Progenitor cell of endocrine pancreas (in vitro differentiated cells): ENCODE measurements at places on chromosomes 2 and 18.

DNA sequence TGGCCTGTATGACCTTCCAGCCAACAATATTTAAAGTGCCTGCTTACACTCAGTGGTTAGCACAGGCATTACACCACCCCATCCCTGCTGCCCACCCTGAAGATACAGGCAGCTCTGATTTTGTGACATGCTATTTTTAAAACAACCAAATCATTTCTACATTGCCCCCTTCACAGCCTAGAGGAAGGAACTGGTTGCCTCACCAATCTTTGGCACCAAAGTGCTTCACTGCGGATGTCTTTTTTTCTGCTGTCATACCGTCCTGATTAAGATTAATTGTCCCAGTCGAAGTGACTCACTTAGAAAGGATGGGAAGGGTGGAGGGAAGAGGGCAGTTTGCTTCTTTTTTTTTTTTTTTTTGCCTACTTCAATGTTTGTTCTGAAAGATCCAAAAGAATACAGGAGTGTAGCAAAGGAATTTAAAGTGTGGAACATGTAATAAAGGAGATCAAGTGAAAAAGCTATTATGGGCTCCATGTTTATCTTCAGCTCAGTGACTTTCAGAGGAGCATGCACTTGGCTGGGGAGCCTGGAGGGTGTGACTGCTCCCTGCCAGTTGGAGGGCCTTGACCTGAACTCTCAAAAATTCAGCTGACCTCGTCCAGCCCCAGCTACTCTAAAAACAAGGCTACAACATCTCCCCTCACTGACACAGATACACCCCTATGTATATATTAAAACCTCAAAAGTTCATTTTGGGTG, 501.1 kb upstream of the TNP1 start:
- no peak for DNase-seq

DNA sequence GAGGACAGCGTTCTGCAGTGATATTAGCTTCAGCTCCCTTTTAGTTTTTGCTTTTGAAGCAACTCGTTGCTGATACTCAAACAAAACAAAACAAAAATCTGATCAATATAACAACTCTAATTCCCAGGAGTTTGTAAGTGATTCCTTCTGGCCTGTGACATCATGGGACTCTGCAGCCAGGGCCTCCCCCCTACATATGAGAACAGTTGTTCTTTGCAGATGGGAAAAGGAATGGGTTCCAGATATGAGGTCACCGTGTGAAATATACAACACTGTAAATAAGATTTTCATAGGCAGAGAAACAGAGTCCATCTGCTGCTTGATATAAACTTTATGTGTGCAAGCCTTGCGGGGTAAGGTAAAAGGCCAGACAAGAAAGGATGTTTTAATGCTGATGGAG, 56.7 kb downstream of the DIS3L2 start:
- no peak for DNase-seq

DNA sequence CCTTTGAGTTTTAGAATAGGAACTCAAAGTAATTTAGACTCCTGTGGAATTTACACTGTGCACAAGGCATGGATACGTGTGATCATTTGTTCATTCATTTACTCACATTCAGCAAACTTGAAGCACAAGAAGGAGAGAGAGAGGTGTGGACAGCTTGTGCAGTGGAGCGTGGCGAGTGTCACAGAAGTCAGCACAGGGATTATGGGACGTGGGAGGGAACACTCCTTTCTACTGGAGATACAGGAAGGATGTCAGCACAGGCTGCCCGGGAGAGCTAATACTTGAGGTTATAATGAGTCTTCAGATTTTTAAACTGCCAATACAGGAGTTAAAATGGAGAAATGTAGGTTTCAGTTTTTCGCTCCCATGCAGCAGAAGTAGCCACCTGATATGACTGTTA, 7.0 kb downstream of the FAM228A start:
- DNase-seq, result no peak

DNA sequence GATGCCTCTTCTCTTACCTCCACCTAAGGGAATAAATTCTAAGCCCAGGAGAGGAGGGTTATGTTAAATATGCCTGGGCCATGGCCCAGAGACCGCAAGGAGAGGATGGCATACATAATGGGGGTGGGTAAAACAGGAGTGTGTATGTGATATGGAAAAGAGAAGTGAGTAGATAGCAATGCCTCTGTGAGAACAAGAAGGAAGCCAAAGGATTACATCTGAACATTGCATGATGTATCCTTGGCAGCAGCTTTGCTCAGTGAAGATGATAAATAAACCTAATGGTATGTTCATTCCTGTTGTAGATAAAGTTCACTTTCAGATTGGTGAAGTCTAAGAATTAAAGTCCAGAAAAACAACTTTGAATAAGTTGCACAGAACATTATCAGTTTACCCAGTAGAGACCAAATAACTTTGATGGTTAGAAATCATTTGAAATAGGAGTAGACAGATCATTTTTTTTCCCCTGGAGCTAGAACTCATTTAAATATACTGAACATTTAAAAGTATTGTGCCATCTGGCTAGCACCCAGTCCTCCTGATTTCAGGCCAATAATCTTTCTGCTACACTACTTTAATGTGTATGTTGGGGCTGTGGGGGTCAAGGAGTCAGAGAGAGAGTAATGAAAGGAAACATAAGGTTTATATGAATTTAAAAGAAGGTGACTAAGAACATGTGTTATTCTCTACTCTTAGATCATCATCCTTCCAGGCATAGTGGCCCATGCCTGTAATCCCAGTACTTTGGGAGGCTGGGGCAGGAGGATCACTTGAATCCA, 231.7 kb downstream of the PARD3B start:
- DNase-seq, result no peak

GRCh38 chr2:855177-855576, 95.5 kb upstream of the SNTG2 start:
- no peak for DNase-seq

DNA sequence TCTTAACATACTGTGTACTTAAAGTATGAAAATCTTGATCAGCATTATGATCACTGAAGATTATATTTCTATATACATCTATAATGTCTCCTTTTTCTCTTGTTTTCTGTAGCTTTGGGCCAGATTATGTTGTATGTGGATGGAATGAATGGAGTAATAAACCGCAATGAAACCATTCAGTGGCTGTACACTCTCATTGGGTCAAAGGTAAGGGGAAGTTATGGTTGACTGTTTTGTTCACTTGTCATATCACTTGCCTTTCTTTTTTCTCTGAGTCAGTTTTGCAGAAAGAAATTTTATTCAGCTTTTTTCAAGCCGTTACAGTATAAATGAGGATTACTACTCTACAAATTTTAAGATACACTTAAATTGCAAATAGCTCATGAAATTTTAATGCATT, 252.5 kb downstream of the TPGS2 start:
- no peak for DNase-seq

GRCh38 chr2:154132827-154133226, 261.1 kb downstream of the GALNT13 start:
- no peak for DNase-seq

GRCh38 chr18:24764766-24765165, 304.3 kb downstream of the HRH4 start:
- DNase-seq, result no peak

GRCh38 chr2:84286878-84287277, 172.2 kb downstream of the SUCLG1 start:
- no peak for DNase-seq

DNA sequence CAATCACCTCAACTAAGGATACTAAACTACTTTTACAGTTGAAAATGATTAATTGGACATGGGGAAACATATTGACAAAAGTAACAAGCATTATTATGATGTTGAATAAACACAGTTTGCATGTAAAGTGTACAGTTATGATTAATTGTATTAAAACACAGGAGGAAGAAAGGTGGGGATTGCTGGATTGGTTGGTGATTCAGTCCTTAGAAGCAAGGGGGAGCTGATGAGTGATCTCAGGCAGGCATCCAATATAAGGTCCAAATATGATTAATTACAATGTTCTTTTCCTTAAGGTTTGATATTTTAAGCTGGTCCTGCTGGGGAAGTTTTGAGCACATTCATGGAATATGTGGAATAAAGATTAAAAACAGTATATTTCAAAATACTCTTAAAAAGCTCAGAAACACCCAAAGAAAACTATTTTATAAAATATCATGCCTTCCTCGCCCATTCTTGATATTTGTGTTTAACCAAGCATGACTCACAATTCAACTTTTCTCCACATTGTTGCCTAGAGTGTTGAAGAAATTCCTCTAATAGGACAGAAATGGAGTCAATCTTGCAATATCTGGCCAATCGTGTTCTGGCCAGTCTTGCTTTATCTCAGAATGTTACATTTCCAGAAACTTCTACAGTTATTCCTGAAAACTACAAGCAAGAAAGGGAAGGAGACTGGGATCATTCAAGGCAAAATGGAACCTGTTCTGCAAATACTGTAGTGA, 268.2 kb downstream of the RPIA start:
- DNase-seq, result no peak

- DNase-seq, result peak; percentile 63
Observed at GRCh38 chr2:67650291-67651133, 253.4 kb downstream of the ETAA1 start.

DNA sequence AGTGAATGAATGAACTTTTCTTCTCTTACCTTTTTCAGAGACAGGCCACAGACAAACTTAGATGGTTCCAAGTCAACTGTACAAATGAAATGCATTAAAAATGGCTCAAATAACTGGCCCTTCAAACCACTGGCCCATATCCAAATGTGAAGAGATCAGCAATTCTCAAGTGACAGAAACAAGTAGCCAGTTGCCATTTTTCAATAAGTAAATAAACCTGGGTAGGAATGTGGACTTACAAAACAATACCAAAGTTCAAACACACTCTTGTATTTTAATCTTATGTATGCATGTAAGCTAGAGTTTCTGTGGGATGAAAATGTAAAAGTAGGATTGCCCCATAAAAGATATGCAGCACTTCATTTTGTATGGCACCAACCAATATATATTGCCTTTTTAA, 129.2 kb downstream of the MEP1B start:
- DNase-seq, result no peak

DNA sequence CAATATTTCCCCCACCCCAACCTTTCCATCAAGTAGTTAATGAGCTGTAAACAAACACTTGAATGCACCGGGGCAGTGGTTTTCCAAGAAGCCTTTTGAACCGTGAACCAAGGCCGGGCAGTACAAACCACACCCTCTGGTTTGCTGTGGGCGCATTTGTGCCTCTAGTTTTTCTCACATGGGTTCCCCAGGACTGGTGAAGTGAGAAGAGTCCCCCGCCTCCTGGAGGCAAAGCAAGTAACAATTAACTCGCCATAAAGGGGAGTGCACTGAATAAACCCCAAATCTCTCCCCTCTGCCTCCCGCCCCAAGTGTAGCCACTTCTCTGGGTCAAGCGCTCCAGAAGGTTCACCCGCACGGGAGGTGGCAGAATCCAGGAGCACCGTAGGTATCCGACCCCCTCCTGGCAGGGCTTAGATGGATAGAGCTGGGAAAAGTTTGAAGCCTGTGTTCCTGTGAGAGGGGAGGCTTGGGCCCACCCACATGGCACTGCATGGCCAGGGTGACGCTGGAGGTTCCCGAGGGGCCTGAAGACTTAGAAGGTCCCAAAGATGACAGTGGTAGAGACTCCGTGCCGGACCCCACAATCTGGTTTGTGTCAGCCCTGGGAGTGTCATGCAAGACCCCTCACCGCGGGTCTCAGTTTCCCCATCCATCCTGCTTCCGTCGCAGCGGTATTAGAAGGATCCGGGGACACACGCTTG, 182.2 kb downstream of the SMAD2 start:
- DNase-seq, result no peak

DNA sequence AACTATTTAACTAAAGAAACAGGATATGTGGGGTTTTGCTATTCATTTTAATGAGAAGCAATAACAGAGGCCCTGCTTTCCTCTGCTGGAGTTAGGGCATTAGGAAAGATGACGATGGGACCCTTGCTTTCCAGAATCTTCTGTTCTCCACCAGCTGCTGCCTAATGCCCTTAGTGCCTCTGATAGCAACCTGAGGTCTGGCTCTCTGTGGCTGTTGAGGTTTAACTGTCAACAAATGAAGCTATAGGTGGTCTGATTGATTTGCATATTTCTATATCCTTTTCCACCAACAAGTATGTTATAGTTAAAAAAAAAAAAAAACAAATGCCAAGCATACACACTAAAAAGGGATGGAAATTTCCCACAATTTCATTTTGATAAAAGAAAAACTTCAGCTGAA, 115.1 kb upstream of the NCK2 start:
- DNase-seq, result no peak

DNA sequence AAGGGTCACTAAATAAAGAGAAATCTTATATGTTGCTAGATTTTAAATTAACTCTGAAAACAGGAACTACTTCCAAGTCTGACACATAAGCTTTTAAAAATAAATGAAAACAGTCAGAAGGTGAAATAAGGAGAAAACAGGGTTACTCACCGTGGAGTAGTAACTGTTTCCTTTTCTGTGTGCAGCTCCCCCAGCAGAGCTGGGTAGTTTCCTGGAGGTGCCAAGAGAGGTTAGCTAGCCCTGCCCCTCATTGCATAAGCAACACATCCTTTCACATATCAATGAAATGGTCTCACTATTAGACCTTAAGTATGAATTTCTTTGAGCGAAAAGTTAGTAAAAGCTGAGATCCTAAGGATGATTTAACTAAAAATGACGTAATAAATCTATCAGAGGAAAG, 54.0 kb upstream of the GPR75 start:
- no peak for DNase-seq

- DNase-seq, result no peak
Observed at GRCh38 chr2:12773586-12774394, 57.1 kb downstream of the TRIB2 start.

DNA sequence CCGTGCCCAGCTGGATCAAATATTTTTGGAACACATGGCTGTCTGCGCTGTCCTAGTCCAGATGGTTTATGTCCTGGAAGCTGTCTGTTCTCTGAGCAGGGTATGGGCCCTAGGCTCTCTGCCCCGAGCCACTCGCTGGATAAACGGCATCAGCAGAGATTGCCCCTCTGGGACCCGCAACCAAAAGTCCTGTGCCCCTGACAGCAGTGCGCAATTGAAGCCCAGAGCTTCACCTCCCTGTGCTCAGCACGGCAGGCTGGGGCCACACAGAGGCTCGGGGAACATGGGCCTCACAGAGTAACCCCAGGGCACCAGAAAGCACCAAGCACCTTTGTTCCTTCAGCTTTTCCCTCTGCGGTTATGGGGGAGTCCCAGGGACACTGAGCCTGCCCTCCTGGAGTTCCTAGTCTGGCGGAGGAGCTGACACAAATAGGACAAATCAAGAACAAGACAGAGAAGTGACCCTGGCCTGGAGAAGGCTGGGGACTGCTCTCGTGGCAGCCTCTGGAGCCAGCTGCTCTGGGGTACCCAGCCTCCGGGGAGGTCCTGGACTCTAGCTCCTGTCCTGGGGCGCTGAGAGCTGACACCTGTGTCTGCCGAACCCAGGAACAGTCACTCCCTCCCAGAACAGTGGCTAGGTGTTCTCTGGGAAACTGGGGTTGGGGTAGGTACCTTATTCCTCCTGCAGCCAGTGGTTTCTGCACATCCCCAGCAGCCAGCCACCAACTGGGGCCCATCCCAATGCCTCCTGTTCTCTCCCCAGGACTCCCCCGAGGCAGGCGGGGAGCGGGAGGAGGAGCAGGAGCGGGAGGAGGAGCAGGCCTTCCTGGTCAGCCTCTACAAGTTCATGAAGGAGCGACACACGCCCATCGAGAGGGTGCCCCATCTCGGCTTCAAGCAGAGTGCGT, 12.3 kb downstream of the ARID5A start:
- no peak for DNase-seq
